ENCODE measurements at places on chromosomes 11 and 22.

GRCh38 chr11:57432149-57432561, 5.2 kb upstream of the SLC43A3 start:
- DNase-seq: no peak

- DNase-seq: no peak
Measured at GRCh38 chr11:12824281-12825041, 150.2 kb downstream of the TEAD1 start.

GRCh38 chr11:2263071-2263565, 7.3 kb downstream of the ASCL2 start:
- no peak for DNase-seq

GRCh38 chr11:11982461-11982860, 26.0 kb downstream of the DKK3 start:
- no peak for DNase-seq

DNA sequence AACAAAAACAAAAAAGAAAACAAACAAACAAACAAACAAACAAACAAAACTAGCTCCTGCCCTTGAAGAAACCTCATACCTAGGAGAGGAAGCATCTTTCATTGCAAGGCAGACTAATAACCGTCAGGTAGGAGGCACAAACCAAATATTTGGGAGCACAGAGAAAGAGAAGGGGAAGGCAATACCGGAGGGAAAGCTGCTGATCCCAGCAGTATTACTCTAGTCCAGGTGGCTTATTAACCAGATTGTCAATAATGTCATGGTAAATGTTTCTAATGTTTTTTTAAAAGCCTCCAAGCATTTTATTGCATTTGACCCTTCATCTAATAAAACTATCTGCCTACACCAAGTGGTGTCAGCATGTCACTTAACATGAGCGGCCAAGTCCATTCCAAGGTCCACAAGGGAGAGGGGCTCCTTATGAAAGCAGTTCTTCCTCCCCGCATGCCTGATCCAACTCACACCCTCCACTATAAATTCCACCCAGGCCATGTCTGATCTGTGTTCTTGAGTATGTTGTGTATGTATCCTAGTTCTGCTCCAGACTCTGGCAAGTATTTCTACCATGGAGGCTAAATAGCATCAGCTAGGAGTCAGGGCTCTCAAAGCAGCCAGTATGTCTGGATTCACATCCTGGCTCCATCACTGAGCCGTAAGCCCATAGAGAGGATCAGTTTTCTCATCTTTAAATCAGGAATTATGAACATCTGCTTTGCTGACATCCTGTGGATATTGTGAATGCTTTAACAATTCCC, 208.1 kb upstream of the TENM4 start:
- DNase-seq: no peak

GRCh38 chr11:72812604-72812966, 1.6 kb upstream of the ATG16L2 start:
- no peak for DNase-seq

- DNase-seq: peak; percentile 32
Measured at GRCh38 chr22:23762842-23763578, at the start of gene C22orf15. C22orf15 (plus strand) TSS chr22:23762990; CDS start chr22:23763307, 317 bp downstream.

- no peak for DNase-seq
Measured at GRCh38 chr11:116725434-116726221, 47.2 kb downstream of the BUD13 start.

- no peak for DNase-seq
Measured at GRCh38 chr11:27347359-27348339, 15.4 kb downstream of the CCDC34 start.

DNA sequence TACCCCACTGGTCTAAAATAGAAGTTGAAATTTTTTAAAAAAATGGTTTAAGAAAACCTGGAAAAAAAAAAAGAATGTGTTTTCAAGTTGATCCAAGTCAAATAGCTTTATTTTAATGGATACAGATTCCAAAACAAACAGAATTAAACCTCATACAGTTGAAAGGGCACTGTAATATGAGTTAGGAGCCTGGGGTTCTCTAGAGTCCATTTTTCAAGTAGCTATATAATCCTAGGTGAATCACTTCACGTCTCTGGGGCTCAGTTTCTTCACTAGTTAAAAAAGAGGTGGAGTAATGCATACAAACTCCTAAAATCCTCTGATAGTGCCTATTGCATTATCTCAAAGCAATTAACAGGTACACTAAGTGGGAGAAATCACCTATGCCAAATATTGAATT, 132.9 kb downstream of the BBOX1 start:
- DNase-seq: no peak
